ENCODE measurements at places on chromosomes 16 and 17. TPM values are rescaled to one million over a fixed set of nuclear protein-coding genes. Genes with fewer than 3 reads are reported as not detected.

GRCh38 chr16:17152311-17152710, 318.4 kb downstream of the XYLT1 start:
- no peak for DNase-seq

The DOC2B gene
- not detected for total RNA-seq

DNA sequence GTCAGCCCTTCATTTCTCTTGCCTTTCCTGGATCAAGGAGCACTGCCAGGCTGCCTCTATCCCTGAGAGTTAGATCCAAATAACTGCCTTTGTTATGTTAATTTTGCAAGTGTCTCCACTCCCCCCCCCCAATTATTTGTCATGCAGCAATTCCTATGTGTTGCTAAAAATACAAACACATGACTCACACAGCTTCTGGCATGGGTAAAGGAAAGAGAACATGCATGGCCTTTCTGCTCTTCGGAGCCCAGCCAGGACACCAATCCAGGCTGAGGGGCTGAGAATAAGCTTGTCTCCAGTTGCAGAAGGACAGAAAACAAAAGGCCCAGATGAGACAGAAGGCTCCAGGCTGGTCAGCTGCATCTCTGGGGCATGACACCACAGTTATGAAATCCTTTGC, 148.0 kb upstream of the TNRC6C start:
- DNase-seq: no peak

DNA sequence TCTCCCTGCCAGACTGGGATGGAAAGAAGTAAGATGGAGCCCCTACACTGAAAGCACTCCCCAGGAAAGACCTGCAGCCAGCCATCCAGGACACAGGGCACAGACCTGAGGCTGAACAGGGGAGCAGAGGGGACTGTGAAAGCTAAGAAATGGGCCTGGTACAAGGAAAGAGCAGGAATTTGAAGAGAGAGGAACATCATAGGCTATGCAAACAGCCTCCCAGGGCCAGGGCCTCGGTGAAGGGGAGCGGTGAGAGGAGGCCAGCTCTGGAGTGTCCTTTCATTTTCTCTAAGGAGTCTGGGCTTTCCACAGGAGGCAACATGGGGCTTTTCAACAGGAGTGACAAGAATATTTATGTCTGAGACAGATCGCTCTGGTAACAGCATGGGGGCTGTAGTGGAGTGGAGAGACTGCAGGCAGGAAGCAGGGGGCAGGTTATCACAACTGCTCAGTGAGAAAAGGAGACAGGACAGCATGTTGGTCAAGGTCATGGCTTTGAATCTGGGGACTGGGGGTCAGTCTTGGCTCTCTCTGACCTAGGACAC, 50.1 kb downstream of the TOM1L2 start:
- no peak for DNase-seq

The USB1 gene
- total RNA-seq: 68.0 TPM

The TPSB2 gene
- total RNA-seq: not detected

GRCh38 chr17:18280249-18280648, 19.8 kb downstream of the MIEF2 start:
- no peak for DNase-seq

- DNase-seq: no peak
These were observed 3.0 kb upstream of the NRN1L start for GRCh38 chr16:67881621-67882161.

DNA sequence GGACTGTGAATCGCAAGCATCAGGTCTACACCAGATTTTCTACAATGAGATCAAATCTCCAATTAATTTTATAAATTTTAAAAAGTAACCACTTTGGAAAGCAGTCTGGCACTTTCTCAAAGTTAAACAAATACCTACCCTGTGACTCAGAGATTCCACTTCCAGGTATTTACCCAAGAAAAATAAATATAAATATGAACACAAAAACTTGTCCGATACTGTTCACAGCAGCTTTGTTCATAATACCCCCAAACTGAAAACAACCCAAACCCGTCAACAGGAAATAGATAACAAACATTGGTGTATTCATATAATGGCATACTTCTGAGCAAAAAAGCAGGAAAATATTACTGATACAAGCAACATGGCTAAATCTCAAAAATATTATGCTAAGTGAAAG, 12.1 kb downstream of the ZDHHC7 start:
- DNase-seq: no peak

DNA sequence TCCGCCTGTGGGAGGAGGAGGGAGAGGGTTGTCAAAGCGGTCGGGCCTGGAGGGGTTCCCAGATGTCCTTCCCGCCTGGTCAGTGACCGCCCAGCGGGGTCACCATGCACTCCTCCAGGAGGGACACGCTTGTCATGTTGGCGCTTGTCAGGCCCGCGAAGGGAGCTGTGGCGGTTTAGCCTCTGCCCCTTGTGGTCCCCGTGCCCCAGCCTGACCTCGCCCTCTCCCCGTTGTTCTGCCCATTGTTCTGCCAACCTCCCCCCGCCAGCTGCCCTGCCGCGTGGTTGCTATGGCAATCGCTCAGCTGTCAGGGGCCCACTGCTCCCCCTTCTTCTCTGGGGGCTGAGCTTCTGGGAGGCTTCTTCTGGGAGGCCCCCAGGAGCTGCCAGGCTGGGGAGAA, 146.4 kb upstream of the CIBAR2 start:
- no peak for DNase-seq

GRCh38 chr16:81189100-81189664, 49.3 kb upstream of the BCO1 start:
- DNase-seq: no peak
